Activated T-cell treated with anti-CD3 and anti-CD28 coated beads, Interleukin-2, amount 50 U/mL, for 24 hours (primary cell): ENCODE measurements at places on chromosomes 12 and 14.

GRCh38 chr12:102567031-102567985, 86.9 kb upstream of the IGF1 start:
- no peak for DNase-seq

GRCh38 chr12:59660148-59660547, 64.3 kb downstream of the SLC16A7 start:
- DNase-seq = no peak

- DNase-seq = no peak
These were observed 568.7 kb downstream of the RPS29 start for GRCh38 chr14:49017447-49017846.

GRCh38 chr14:51521764-51522163, 129.9 kb upstream of the FRMD6 start:
- DNase-seq = no peak

DNA sequence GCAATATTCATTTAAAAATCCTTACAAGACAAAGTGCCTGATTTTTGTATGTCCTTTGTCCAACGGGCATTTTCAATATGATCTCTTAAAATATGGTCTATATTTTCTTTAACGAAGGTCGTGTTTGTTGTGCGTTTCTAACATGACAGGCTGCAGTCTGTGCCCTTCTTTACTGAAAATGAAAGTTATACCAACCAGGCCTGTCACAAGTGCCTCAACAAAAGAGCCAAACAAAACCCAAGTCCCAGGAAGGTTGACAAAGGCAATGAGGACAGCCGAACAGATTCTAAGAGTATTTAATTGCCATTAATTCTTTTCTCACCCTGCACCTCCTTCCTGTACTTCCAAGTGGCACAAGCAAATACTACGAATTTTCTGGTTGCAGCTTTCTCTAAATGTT, 13.9 kb downstream of the PAX9 start:
- no peak for DNase-seq

- DNase-seq = peak; percentile 85
These were observed 7.2 kb upstream of the ANKRD9 start for GRCh38 chr14:102516531-102517391.

- peak; percentile 60 for DNase-seq
These were observed 5.0 kb upstream of the MIA2 start for GRCh38 chr14:39228509-39229221.

GRCh38 chr14:100363053-100363452, 39.9 kb downstream of the SLC25A47 start:
- no peak for DNase-seq

- DNase-seq = no peak
These were observed 19.7 kb downstream of the ASPG start for GRCh38 chr14:104105071-104105821.

GRCh38 chr12:92539976-92540781, 162.6 kb upstream of the PLEKHG7 start:
- no peak for DNase-seq

DNA sequence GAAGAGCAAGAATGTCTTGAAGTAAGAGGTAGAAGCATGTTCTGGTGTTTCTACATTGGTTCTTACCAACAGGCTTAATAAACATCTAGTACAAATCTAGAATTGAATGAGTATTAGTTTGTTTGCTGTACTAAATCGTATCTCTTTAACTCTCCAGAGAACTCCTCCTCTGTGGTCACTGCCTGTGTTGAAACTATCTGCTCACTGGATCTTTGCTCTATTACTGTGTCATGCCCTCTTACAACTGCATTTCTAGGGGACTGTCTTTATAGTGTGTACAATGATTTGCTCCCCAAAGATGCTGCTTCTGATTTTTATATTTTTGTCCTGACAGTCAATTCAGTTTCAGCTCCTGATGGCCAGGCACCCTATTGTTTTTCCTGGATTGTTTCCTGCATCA, 50.1 kb upstream of the E2F7 start:
- no peak for DNase-seq

DNA sequence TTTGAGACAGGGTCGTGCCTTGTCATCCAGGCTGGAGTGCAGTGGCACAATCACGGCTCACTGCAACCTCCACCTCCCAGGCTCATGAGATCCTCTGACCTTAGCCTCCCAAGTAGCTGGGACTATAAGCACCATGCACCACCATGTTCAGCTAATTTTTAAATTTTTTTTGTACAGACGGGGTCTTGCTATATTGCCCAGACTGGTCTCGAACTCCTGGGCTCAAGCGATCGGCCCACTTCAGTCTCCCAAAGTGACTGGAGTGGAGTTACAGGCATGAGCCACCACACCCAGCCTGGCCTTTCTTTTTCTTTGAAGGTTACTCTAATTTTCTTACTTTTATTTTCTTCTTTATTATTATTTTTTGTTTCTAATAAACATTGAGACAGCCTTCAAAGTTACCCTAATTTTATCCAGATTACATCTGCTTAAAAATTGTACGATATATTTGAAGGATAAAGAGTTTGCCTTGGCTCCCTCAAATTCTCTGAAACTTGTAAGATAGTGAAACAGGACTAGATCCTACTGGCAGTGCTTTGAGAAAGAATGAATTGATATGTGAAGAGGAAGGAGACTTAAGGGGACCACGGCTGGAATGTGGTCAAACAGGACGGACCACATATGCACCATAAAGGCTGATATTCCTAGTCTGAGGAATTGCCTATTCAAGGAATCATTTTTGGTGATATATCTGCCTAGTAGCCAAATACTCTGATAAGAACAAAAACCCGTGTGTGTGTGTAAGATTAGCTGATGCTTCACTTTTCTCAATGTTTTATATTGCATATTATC, 14.1 kb upstream of the SINHCAF start:
- DNase-seq = no peak

DNA sequence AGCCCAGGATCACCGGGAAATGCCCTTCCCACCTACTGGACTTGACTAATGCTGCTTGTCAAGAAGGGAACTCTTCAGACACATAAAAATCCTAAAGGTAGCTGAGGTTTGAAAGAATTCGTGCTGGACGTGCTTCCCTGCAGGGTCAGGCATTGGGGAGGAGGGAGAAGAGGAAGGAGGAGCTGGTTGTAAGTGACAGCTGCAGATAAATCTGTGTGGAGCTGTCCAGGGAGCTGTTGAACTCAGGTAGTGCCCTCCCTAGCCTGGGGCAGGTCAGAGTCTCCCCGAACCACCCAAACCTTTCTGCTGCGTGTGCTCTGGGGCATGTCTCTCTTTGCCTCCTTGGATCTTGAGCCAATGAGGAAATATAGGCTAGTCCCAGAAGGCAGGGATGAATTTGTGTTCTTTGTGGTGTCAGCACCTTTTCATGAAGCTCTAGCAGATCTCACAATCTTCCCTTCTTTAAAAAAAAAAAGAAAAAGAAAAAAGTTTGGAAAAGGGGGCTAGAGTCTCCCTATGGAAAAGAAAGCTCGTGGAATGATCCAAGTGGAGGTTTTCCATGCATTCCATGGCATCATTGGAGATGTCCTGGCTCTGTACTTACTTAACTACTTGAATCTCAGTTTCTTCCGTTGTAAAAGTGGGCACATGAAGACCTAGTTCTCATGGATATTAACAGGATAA, 23.6 kb upstream of the FOS start:
- no peak for DNase-seq

- peak; percentile 31 for DNase-seq
These were observed 59.2 kb downstream of the RASSF8 start for GRCh38 chr12:26017484-26018211.

DNA sequence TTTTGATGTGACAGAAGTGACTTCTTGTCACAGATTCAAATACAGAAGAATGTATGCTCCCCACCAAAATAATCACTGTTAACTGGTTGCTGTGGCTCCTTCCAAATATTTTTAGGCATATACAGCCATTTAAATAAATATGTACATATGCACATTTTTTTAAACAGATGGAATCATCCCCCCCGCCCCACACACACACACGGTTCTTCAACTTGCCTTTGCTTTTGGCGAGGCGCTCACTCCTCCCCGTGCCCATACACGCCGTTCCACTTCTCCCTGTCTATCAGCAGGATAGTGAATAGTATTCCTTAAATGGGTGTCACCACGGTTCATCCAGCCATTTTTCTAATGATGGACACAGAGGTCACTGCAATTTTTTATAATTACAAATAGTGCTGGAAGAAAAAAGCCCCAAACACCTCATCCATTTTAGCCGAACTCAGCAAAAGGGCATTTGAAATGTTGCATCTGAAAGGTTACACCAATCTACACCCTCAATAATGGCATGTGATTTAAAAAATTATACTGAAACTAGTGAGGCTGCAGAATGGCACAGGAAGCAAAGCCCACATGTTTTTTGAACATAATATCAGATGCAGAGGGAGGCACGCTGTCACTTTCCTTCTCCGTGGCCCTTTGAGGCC, 39.2 kb upstream of the MEG3 start:
- DNase-seq = no peak

GRCh38 chr12:10121278-10121677, 8.7 kb downstream of the CLEC7A start:
- no peak for DNase-seq

- DNase-seq = no peak
These were observed 160.5 kb downstream of the ANO2 start for GRCh38 chr12:5784462-5785130.

DNA sequence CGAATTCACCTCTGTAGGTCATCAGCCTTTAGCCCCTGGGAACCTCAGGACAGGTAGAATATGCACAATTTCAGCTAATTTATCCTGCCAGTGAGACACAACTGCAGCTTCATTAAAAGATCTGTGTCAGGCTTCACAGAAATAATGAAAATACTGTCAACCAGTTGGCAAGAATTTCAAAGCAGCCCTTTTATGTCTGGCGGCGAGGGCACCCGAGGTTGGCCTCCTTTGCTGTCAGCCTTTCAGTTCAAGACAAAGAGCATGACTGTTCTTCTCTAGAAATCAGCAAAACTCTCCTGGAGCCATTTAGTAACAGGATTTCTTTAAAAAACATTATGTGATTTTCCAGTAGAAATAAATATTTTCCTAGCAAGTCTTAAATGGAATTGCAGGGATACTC, 75.9 kb downstream of the BBS10 start:
- no peak for DNase-seq

DNA sequence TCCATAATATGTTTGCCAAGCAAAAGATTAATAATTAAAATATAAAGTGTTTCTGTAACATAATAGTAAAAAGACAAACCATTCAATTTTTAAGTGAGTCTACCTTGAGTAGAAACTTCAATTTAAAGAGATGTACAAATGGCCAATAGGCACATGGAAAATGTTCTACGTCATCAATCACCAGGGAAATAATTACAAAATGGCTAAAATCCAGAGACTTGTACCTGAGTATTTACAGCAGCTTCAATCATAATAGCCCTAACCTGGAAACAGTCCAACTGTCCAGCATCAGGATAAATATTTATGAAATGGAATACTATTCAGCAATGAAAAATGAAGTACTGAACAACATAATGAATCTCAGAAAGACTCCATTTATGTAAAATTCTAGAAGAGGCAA, 95.5 kb upstream of the FAR2 start:
- no peak for DNase-seq

DNA sequence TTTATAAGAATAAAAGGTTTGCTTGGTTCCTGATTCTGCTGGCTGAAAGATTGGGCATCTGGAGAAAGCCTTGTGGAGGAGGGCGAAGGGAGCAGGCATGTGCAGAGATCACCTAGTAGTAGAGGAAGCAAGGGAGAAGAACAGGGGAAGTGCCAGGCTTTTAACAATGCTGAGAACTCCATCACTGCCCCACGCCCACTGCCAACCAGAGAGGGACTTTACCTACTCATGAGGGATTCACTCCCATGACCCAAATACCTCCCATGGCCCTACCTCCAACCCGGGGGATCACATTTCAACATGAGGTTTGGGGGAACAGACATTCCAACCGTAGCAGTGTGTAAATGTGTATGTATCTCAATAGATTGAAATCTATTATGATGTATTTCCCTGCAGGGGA, 360.3 kb downstream of the GLT1D1 start:
- no peak for DNase-seq

GRCh38 chr12:171743-172676, 41.9 kb downstream of the SLC6A12 start:
- DNase-seq = no peak

GRCh38 chr14:22232933-22233332, 356.1 kb downstream of the DAD1 start:
- DNase-seq = no peak

- no peak for DNase-seq
These were observed 608.4 kb downstream of the LRFN5 start for GRCh38 chr14:42214981-42215491.

DNA sequence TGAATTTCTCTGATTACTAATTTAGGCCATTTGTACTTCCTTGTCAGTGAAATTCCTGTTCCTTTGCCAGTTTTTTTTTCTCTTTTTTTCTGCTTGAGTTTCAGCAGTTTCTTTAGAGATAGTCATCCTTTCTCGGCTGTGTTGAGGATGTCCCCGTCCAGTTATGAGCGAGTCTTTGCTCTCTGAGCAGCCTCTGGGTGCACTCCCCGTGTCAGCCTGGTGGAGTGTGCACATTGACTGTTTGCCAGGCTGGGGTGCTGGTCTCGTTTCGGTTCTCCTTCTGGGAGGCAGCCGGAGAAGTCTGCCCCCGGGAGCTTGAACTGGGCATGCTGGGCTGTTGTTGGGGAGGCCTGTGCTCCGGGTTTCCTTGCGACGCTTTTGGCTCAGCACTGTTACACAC, 3.0 kb downstream of the PACS2 start:
- DNase-seq = no peak

GRCh38 chr12:114895827-114896226, 211.9 kb upstream of the TBX3 start:
- DNase-seq = no peak

DNA sequence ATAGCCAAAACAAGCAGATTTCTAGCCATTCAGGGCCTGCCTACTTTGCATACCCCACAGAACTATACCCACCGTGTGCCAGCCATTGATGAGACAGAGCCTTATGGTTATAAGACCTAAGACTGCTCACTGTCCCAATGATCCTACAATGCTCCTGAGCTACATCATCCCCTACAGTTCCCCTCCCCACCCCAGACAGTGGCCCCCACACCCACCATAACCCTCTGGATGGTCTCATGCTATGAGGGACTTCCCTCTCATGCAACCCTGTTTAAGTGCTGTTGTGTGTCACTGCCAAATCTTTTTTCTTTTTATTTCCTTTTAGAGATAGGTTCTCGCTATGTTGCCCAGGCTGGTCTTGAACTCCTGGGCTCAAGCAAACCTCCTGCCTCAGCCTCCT, 75.9 kb downstream of the CHST11 start:
- no peak for DNase-seq

- no peak for DNase-seq
These were observed 689.7 kb downstream of the BCL11B start for GRCh38 chr14:98582276-98582675.

GRCh38 chr12:43316520-43316919, 235.5 kb downstream of the ADAMTS20 start:
- DNase-seq = no peak
